ENCODE measurements at places on chromosomes 16 and 17.

GRCh38 chr17:80503921-80504320, 27.5 kb upstream of the NPTX1 start:
- no peak for DNase-seq

GRCh38 chr17:8745586-8746500, 1.2 kb upstream of the CCDC42 start:
- DNase-seq: peak; percentile 78

- no peak for DNase-seq
Measured at GRCh38 chr17:3961564-3962047, 2.6 kb downstream of the ATP2A3 start.

DNA sequence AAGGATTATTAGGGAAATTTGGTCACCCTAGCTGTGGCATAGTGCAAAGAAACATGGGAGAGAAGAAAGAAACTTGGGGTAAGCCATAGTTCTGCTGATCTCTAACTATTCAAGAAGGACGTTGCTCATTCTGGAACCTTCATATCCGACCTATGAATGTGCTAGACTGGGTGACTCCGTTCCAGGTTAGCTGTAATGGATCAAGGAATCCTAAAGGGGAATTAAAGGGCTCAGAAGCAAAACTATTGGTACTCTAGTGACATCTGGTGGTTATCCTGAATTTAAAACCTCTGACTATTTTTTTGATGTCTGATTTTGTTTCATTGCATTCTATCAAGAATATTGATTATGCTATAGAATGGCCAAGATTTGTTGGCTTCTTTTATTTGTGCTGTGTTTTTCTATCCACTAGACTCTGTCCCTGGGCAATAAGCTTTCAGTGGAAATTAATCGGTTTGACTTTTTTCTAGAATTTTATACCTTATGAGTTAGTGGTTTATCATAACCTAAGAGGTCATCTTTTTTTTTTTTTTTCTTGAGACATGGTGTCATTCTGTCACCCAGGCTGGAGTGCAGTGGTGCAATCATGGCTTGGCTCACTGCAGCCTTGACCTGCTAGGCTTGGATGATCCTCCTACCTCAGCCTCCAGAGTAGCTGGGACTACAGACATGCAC, 19.5 kb downstream of the PCTP start:
- no peak for DNase-seq

GRCh38 chr17:34163646-34164045, 91.4 kb upstream of the CCL2 start:
- DNase-seq: no peak

DNA sequence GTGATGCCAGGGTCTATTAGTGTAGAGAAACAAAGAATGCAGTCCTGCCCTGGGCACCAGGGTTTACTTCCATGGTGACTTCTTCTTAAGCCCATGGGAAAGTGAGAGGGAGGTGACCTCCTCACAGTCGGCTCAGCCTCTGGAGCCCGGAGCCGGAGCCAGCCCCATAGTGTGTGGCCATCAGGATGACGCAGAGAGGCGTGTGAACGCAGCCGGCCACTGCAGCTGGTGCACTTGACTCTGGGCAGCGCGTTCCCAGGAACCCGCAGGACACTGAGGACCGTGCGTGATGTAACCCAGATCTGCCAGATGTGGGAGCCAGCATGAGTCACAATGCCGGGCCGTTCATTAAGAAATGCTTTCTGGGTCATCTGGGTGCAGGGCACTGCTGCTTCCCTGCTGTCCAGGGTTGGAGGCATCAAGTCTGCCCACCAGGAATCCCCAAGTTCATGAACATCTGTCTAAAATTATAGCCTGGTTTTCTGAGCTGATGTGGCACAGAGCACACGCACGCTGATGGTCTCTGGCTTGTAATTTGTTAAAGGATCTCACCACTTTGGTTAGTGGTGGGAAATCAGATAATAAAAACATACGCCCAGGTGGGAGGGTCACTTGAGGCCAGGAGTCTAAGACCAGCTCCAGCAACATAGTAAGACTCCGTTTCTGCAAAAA, 114.1 kb downstream of the PITPNC1 start:
- no peak for DNase-seq

DNA sequence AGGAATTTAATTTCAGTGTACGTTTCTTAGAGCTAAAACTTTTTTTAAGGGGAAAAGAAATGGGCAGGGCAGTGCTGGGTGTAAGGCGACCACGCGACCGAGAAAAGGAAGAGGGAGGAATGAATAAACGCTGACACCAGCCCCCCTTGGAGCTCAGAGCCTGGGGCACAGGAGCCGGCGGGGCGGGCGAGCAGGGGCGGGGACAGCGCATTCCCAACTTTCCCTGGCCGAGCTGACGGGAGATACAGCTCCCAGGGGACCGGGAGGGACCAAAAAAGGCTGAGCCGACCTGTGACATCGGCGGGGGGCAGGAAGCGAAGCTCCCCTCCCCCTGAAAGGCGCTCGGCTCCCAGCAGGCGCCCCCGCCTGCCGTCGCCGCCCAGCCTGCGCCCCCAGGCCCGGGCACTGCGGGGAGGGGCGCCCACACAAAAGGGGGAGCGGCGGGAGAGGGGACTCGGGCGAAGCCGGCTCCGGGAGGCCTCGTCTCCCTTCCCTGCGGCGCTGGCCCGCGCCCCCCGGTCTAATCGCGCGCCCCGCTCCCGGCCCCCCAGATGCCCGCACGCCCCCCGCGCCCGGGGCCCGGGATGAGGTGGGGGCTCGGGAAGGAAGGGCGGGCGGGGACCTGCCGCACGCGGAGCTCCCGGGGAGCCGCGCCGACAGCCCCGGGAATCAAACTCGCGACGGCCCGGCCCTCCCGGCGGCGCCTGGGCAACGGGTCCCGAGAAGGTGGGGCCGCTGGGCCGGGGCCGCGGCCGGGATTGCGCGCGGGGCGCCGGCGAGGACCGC, 622 bp downstream of the CUEDC1 start:
- DNase-seq: no peak
